NCI-H82 (cell line): ENCODE measurements at places on chromosomes 1 and 21.

DNA sequence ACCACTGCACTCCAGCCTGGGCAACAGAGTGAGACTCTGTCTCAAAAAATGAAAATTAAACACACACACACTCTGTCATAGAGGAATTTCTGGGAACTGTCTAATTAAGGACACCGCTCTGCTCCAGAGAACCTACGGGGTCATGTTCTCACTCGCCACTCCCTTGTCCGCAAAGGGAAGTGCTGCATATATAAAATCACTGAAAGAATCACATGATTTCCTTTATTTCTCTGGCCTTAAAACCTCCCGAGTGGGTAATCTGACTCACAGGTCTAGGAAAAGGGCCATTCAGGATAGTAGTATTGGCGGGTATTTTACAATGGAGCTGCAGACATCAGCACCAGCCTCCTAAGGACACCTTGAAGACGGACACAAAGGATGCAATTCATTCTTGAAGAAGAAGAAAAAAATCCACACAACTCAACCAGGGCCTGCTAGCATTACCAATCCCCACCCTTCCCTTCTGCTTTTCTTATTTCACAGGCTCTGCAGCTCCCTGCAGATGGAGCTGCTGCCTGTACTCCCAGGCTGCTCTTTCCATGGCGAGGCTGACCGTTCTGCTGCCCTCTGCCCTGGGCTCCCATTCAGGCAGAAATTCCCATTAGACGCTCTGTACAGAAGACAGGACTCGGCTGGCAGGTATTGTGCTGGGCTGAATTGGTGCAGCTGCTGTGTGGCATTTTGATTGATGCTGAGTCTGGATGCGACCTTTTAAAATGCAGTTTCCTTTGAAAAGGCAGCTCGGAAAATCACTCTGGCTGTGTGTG, 53.3 kb upstream of the FAM89A start:
- DNase-seq, result no peak

DNA sequence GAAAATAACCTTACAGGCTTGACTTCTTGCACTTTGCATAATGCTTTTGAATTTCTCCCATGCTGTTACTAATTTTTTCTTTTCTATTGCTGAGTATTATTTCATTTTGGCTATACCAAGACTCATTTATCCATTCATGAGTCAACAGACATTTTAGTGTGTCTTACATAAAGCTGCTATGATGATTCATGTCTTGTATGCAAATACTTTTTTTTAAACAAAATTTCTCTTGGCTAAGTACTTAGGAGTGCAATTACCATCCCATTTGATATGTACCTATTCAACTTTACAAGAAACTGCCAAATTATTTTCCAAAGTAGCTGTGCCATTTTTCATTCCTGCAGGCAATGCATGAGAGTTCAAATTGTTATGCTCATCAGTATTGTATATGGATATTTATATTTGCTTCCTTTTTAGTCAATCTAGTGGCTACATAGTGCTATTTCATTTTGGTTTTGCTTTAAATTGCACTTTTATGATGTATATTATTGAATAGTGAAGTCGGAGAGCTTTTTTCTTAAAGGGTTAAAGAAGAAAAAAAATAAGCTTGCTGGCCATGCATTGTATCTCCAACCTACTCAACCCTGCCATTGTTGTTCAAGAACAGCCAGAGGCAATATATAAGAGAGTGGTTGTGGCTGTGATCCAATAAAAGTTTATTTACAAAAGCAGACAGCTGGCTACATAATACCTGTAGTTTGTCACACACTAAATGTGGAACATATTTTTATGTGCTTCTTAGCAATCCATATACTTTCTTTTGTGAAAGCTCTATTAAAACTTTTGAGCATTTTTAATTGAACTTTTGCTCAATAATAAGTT, 862.8 kb downstream of the KCNT2 start:
- DNase-seq, result no peak

DNA sequence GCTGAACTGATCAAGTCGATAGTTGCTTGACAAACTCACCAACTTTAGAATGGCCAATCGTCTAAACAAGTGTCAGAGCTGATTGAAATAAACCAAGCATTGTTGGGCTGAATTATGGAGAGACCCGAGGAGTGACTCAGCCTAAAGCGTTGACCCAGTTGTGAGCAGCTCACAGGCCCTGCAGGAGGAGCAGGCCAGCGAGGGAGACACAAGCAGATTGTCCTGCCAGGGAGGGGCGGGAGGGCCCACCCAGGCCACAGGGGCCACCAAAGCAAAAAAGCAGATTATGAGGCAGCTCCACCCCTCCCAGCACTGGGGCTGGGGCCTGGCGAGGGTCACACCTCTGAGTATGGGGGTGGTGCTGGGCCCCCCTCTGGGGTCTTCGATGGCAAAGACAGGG, 10.1 kb upstream of the MATN1 start:
- DNase-seq, result no peak

- peak; percentile 74 for DNase-seq
Observed at GRCh38 chr1:67760030-67760821, 73.0 kb downstream of the GNG12 start.

GRCh38 chr21:16305686-16306085, 575.9 kb downstream of the USP25 start:
- DNase-seq, result no peak

GRCh38 chr1:53894644-53895043, 657 bp downstream of the DIO1 start:
- DNase-seq, result no peak

DNA sequence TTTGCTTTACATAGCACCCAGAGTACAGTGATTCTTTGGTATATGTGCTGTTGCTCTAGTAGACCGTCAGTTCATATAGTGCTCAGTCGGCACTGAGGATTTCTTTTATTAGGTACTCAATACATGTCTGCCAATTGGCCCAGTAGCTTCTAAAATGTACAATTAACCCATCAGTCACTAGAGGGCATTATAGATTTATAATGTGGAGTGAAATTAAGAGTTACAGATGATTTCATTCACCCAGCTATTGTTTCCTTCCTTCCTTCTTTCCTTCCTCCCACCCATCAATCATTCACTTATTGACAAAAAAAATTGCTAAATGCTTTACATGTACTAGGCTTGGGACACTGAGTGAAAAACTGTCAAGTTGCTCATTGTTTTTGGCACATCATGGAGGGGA, 263.6 kb upstream of the USP24 start:
- DNase-seq, result peak; percentile 62

GRCh38 chr1:181260271-181260670, 171.8 kb downstream of the IER5 start:
- DNase-seq, result no peak

- DNase-seq, result peak; percentile 72
Observed at GRCh38 chr1:91171898-91172297, 150.1 kb upstream of the ZNF644 start.

- no peak for DNase-seq
Observed at GRCh38 chr1:152034324-152034653, 2.5 kb downstream of the S100A11 start.

DNA sequence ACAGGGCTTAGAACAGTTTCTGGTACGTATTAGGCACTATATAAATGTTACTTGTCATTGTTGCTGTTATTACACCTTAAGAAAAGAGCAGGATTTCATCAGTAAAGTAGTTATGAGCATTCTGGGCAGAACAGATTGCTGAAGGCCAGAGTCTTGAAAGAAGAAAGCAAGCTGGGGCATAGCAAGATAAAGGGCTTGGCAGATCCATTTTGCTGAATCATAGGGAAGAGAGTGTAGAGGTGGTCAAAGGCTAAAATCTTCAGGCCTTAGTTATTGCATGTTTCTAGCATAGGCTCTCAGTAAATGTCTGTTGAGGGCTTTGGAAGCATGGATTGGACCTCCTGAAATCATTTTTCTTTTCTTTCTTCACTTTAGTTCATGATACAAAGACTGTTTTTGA, 67.5 kb downstream of the PLA2G4A start:
- no peak for DNase-seq

DNA sequence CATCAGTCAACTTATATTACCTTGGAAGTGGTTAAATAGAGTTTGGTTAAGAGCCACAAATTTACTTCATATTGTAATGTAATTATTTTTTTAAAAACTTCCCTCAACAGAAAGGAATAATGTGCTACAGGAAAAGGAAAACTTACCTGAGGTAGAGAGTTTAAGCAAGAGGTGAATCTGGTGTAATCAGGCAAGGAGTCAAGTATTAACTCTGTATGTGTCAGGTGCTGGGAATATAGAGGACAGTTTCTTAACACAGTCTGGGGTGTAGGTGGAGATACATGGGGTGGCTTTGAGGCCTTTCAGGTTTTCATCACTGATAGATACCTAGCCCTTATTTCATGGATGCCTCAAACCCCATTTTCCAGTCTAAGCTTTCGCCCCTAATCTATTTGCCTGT, 25.9 kb upstream of the MYOCOS start:
- DNase-seq, result no peak

GRCh38 chr21:35256468-35256988, 207.4 kb upstream of the RUNX1 start:
- no peak for DNase-seq
